ENCODE measurements at places on chromosomes 4 and X.

- DNase-seq: no peak
These were observed 4.0 kb downstream of the TXK start for GRCh38 chr4:48130100-48130499.

GRCh38 chr4:108888769-108889168 lies 125.9 kb upstream of the ETNPPL start:
- no peak for DNase-seq

DNA sequence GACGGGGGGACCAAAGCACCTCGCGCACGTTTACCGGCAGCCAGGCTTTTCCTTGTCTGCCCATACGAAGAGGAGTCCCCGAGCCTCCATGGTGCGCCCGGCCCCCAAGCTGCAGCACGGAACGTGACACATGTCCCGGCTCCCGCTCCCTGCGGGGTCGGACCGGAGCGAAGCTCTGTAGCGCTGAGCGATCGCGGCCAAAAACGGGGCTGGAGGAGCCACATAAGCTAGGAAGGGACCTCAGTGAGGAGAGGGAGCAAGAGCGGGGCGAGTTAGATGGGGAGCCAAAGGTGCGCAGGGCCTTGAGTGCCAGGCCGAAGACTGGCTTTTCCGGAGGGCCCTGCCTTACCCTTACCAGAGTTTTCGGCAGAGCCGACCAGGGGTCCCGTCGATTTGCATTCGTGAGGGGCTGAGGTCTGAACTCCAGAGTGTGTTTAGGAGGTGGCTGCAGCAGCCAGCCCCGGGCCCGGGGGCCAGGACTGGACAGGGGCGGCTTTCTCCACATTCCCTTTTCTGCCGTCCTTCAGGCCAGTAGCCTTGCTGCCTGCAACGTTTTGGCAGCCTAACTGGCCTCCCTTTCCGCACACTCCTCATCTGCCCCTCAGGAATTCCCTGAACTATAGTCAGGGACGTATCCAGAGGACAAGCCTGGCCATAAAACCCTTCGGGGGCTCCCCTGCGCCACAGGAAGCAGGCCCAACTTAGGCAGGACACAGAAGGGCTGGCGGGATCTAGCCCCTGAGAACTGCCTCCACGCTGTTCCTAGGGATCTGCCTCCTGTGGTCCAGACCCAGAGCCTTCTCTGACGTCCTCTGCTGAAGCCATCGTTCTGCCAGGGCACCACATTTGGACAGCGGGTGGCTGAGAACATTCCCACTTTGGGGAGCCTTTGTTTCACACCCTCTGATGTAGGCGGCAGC lies 689 bp downstream of the SSR4 start:
- no peak for DNase-seq

DNA sequence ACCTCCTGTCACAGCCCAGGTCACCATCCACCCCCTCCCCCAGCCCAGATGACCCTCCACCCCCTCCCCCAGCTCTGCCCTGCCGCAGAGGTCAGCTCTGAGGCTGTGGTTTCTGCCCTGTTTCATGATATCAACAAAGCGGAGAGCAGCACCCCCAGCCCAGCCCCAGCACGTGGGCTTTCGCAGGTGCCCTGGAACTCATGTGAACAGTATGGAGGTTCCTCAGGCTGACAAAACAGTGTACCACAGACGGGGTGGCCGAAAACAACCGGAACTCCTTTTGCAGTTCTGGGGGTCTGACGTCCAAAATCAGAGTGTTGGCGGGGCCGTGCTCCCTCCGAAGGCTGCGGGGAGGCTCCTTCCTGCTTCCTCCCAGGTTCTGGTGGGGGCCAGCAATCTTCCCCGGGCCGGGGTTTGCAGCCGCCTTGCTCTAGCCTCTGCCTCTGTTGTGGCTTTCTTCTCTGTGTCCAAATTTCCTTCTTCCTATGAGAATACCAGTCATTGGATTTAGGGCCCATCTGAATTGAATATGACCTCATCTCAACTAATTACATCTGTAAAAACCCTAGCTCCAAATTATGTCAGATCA lies 7.9 kb upstream of the PSAPL1 start:
- DNase-seq: no peak

GRCh38 chrX:77977518-77977917 lies 8.1 kb upstream of the PGAM4 start:
- no peak for DNase-seq

- DNase-seq: no peak
These were observed 18.7 kb downstream of the RCHY1 start for GRCh38 chr4:75495476-75495875.

DNA sequence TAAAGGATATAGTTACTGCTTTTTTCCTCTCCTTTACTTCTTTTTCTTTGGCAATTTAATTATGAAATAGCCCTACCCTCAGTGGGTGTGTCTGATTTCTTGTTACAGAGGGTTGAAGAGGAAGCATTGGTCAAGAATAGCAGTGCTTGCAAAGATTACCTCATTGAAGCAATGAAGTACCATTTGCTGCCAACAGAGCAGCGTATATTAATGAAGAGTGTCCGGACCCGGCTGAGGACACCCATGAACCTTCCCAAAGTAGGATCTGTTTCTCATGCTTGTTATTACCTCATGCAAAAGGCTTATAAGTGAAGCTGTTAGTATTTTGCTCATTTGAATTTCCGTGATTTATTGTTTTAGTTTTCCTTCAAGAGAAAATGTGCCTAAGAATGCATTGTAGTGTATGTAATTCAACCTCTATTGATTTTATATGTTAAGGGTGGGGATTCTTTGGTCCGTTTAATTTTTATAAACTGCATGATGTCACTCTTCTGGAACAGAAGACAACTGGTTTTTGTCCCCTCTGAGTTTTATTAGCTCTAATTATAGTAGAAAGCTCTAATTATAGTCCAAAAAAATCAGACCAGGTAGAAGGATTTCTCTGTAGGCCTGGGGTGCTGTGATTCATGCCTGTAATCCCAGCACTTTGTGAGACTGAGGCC lies 27.9 kb upstream of the MSMO1 start:
- no peak for DNase-seq

GRCh38 chr4:178871476-178871875 lies 1429.2 kb upstream of the AGA start:
- no peak for DNase-seq

DNA sequence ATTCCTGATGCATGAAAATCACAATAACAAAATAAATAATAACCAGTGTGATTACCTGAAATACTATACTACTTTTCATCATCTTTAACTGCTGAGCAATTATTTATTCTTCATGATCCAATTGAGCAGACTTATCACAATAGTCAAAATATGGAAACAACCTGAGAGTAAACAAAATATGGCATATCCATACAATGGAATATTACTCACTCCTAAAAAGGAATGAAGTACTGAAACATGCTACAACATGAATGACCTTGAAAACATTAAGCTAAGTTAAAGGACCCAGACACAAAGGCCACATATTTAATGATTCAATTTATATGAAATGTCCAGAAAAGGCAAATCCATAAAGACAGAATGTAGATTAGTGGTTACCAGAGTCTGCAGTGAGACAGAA lies 146.8 kb downstream of the MID1IP1 start:
- no peak for DNase-seq

DNA sequence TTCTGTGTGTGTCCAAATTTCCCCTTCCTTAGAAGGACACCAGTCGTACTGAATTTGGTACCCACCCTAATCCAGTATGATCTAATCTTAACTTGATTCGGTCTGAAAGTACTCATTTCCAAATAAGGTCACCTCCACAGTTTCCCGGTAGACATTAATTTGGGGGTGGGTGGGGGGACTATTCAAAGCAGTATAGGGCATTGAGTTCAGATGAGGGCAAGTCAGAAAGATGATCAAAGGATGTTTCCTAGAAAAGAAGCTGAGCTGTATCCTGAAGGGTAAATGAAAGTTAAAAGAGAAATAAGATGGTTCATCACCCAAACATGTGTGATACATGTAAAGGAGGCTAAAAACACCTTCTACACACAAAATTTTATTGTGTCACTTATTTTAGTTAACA lies 42.0 kb upstream of the SCRG1 start:
- DNase-seq: no peak

GRCh38 chr4:3775576-3775975 lies 9.4 kb downstream of the ADRA2C start:
- no peak for DNase-seq

DNA sequence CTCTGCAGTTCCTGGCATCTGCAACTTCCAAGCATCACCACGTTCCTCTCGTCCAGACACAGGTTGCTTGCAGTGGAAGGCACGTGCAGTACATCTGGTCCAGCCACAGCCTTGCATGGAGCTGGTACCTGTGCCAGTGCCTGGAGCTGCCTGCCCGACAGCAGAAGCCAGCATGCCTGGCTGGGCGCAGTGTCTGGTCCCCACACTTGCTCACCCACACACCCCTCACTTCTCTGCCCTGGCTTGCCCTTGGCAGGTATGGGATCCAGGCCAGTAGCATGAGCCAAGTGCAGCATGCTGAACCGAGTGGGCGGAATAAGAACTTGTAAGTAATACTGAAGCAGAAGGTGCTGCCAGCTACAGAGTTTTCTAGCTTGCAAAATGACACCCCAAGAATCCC lies 39.9 kb downstream of the SH3BGRL start:
- no peak for DNase-seq

DNA sequence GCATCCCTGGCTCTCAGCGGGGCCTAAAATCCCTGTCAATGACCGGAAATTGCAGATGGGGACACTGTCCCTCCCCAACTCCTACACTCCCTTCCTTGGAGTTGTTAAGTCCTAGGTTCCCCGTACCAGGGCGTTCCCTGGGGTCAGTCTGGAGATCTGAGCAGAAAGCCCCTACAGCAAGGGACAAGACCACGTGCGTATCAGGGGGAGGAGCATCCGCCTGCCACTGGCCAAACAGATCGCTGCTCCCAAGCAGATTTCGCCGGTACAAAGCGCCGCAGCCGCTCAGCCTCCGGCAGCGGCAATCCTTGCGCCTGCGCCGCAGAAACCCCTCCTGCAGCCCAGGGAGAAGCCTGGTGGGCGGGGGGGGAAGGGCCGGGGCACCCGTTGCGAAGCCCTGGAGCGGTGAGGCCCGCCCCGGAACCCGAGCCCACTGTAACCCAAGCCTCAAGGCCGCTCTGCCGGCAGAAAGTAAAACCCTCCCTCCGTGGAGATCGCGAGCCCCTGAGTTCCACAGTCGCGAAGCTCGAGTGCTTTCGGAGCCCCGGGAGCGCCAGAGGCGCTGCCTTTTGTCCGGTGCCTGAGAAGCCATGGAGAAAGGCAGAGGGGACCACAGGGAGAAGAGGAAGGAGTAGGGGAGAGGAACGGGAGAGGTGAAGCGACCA lies 2.7 kb downstream of the CRMP1 start:
- no peak for DNase-seq

- no peak for DNase-seq
These were observed 54.8 kb downstream of the DHRSX start for GRCh38 chrX:2445662-2446623.

DNA sequence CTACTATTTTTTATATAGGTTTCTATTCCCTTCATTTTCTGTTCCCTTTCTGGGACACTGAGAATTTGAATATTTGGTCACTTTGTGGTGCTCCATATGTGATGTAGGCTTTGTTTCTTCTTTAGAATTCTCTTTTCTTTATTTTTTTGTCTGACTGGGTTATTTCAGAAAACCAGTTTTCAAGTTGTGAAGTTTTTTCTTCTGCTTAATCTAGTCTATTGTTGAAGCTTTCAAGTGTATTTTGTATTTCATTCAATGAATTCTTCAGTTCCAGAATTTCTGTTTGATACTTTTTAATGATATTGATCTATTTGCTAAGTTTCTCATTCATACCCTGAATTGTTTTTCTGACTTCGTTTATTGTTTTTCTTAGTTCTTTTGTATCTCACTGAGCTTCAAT lies 96.2 kb upstream of the HAND2 start:
- DNase-seq: no peak

DNA sequence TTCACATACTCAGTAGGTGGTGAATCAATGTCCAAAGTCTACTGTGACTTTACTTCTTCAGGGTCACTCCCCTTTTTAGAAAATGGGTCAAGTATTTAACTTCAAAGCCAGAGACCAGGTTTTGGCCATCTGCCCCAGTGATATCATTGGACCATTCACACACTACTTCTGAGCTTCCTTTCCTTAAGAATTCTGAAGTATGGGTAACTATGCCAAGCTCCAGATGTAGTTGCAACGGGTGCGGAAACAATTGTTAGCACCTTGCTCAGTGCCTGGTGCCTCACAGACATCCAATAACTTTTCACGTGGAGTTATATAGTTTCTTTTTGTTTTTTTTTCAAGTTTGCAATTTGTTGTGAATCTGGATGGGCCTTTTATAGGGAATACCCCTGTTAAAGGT lies 62.6 kb downstream of the TTC29 start:
- no peak for DNase-seq

DNA sequence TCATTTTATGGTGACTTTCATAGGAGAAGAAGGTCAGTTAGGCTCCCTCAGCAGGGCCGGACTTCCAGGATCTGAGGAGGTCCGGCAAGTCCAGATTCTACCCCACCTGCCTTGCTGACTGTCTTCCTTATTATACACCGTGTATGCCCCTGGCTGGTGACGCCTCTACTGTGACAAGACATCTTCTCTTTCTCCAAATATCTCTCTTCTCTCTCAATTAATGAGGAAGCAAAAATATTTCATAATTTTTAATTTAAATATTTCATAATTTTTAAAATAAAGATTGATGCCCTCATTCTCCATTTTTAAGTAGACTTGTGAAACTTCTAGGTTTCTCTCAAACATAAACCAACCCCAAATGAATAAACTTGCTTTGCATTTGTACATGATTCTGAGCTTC lies 202.5 kb downstream of the NSUN7 start:
- DNase-seq: no peak

DNA sequence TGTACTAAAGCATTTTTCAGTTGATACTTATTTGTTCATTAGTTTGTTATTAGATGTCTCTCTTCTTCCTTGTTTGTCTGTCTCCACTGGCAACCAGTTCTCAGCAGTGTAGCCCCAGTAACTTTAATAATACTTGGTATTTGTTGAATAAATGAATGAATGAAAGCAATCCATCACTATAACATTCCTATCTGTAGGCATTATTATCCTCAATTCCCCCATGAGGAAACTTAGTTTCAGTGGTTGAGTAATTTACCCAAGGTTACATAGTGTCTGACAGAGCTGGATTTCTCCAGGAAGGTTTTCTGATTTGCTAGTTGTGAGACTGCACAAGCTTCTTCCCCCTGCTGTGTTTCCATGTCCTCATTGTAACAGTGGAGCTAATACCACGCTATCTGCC lies 27.8 kb upstream of the MAOB start:
- no peak for DNase-seq
